ENCODE measurements at places on chromosomes 5 and 9.
A peak's percentile ranks its signal among the peaks of the same experiment; 100 is the strongest.

- DNase-seq: no peak
- no peaks in the 10 kb centered on the region for H3K27me3 ChIP-seq
- no peaks in the 10 kb centered on the region for H3K36me3 ChIP-seq
- H3K27ac ChIP-seq: no peak overlapping the region
Measured at GRCh38 chr5:72244862-72245371, 75.1 kb downstream of the MRPS27 start.

- no peak overlapping the region for H3K4me3 ChIP-seq
- no peak overlapping the region for H3K27ac ChIP-seq
- no peak for DNase-seq
- H3K4me1 ChIP-seq: no peaks in the 10 kb centered on the region
Measured at GRCh38 chr9:93197670-93198069, 13.7 kb downstream of the WNK2 start.

DNA sequence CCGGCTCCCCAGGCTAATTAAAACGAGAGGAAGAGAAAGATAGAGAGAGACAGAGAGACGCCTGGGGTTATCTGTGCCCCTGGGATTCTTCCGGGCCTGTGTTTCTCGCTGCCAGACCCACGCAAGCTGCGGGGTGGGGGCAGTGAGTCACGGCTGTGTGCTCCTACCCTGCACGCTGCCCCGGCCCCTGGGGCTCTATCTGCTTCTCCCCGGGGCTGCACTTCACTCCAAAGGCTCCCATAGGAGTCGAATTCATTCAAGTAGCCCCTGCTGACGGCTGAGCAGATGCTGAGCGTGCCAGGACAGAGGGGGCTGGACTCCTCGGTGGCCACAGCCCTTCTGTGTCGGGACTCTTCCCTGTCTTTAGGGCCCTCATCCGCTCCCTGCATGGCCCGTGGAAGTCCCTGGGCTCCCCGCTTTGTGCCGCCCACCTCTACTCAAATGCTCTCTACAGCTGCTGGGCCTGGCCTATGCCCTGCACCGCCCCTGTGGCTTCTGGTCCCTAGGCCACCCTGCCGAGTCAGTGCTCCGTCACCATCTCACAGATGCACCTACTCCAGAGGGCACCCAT is 22.8 kb downstream of the SARDH start:
- no peak overlapping the region for H3K27ac ChIP-seq
- DNase-seq: no peak
- H3K4me3 ChIP-seq: no peak overlapping the region
- peaks cover 3% of the 10 kb centered on the region for H3K4me1 ChIP-seq
- peaks cover 3% of the 10 kb centered on the region for H3K36me3 ChIP-seq

- no peaks in the 10 kb centered on the region for H3K27me3 ChIP-seq
- H3K36me3 ChIP-seq: peaks cover 17% of the 10 kb centered on the region
- DNase-seq: no peak
- peaks cover 18% of the 10 kb centered on the region for H3K4me1 ChIP-seq
- H3K4me3 ChIP-seq: peak overlapping the region; percentile 94
- peak overlapping the region; percentile 97 for H3K27ac ChIP-seq
Measured at GRCh38 chr5:132557478-132558172, 848 bp downstream of the RAD50 start.
